T-helper 2 cell (primary cell): ENCODE measurements at places on chromosomes 16 and 17.
A peak's percentile ranks its signal among the peaks of the same experiment; 100 is the strongest.

DNA sequence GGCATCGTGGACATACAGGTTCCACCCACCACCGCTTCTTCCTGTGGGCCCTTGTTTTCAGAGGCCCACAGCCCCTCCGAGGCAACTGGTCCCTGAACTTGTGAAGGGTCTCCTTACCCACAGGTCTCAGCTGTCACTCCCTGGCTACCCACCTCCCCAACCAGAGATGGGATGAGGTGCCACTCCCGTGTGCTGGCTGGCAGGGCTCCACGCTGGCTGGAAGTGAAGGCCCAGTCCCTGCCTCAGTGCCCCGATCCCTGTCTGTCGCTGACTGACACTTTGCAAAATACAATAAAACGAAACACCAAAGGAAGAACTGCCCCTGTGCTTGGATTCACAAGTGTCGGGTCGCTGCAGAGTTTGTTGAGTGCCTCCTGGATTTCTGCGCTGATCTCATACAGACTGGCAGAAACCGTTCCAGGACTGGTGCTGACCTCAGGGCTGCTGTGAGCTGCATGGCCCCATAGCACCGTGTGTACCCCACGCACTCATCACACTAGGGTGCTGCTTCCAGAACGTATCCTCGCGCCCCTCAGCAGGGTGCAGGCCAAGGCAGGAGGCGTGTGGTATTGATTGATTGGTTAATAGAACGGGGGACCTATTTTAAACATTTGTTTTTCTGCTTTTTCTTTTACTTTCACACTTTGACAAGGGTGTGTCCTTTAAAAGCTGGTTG is 57.0 kb downstream of the PGS1 start:
- DNase-seq = no peak

- no peak for DNase-seq
Observed at GRCh38 chr16:17354141-17354601, 116.6 kb downstream of the XYLT1 start.

DNA sequence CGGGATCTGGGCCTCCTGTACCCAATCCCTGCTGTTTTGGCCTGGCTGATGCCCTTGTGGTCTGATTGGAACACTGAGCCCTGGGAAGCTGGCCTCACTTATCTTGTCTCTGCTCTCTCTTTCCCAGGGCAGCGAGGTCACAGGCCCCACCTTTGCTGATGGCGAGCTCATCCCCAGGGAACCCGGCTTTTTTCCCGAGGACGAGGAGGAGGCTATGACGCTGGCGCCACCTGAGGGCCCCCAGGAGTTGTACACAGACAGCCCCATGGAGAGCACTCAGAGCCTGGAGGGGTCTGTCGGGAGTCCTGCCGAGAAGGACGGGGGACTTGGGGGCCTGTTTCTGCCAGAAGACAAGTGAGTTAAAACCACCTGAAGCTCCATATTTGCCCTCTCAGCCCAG is 126.0 kb downstream of the RAB11FIP4 start:
- no peak for DNase-seq

GRCh38 chr17:34503528-34504195 is 75.7 kb upstream of the TMEM132E start:
- no peak for DNase-seq

DNA sequence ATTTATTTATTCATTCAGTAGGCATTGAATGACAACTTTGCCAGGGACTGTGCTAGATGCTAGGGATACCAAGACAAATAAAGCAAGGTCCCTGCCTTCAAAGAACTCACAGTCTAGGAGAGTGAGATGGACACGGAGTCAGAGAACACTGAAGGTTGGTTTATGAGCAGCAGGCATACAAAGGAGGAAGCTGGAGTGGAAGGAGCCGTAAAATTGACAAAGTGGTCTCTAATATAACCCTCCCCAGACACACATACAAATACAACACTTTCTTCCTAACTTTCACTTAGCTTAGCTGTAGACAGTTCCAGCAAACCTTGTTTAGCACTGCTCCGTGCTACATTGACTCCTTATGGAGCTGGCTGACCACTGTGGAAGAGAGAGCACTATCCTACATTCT is 229.7 kb downstream of the IRX3 start:
- no peak for DNase-seq

DNA sequence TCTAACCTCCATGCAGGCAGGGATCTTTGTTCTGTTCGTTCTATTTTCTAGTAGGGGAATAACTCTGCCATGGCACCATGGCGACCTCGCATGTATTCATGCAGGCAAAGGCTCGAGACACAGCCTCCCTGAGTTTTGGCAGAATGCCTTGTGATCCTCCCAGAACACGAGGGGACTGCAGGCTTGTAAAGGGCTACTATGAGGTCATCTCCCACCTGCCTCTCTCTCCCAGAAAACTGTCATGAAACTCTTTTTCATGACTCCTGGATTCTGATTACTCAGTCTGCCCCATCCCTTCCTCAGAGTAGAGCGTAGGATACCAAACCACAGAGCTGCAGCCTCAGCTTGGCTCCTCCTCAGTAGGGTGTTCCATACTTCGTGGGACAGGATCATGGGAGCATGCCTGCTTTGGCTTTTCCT is 64.3 kb downstream of the IGF2BP1 start:
- DNase-seq = no peak

- no peak for DNase-seq
Observed at GRCh38 chr17:9370467-9370866, 205.2 kb downstream of the STX8 start.

DNA sequence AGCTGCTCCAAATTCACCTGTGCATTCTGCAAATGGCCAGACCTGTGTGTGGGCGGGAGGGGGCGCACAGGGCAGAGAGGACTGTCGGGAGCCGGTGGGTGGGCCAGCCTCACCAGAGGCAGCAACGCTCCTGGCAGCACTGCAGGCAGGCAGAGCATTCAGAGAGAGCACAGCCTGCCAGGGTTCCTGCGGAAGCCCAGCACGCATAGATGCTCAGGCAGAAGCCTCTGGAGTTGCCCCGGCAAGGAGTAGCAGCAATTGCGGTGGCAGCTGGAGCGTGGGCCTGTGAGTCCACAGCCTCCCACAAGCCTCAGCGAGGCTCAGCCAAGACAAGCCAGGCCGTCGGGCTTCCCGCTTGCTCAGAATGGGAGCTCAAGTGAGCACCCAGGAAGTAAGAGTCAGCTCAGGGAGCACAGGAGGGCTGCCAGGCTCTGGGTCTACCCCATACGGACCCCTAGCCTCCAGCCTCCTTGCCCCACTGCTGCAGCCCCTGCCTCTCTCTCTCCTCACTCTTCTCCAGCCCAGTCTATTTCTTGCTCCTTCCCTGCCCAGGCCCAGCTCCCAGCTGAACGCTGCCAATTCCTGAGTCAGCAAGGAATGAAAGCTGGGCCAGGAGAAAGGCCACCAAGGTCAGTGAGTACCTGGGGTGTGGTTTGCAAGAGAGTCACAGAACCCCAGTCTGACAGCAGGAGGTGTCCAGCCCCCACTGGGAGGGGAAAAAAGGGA is 9.6 kb downstream of the EMC6 start:
- DNase-seq = no peak

DNA sequence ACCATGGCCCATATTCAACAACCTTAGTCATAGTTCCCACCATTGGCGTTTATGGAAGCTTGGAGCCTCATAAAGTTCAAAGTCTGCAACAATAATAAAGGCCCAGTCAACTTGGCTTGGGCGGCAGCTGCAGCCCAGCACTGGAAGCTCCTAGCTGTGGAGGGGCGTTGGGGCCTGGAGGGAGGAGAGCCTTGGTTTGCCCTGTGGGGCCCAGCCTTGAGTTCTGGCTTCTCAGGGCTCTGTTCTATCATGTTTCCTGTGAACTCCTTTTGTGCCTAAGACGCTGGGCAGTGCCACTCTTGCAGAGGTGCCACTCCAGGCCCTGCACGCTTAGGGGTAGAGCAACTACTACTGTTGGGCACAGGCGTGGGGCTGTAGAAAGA is 927 bp upstream of the ENGASE start:
- no peak for DNase-seq

GRCh38 chr17:3904501-3904900 is 11.6 kb upstream of the CAMKK1 start:
- DNase-seq = no peak

- no peak for DNase-seq
Observed at GRCh38 chr17:33725675-33726271, 432.7 kb upstream of the ASIC2 start.

- DNase-seq = no peak
Observed at GRCh38 chr17:34434052-34434451, 71.0 kb upstream of the CCL1 start.

GRCh38 chr16:16083421-16084156 is 134.2 kb downstream of the ABCC1 start:
- DNase-seq = no peak

- peak; percentile 75 for DNase-seq
Observed at GRCh38 chr16:50705436-50706110, 12.2 kb downstream of the NOD2 start.

- no peak for DNase-seq
Observed at GRCh38 chr17:70379945-70380344, 210.6 kb downstream of the KCNJ2 start.

DNA sequence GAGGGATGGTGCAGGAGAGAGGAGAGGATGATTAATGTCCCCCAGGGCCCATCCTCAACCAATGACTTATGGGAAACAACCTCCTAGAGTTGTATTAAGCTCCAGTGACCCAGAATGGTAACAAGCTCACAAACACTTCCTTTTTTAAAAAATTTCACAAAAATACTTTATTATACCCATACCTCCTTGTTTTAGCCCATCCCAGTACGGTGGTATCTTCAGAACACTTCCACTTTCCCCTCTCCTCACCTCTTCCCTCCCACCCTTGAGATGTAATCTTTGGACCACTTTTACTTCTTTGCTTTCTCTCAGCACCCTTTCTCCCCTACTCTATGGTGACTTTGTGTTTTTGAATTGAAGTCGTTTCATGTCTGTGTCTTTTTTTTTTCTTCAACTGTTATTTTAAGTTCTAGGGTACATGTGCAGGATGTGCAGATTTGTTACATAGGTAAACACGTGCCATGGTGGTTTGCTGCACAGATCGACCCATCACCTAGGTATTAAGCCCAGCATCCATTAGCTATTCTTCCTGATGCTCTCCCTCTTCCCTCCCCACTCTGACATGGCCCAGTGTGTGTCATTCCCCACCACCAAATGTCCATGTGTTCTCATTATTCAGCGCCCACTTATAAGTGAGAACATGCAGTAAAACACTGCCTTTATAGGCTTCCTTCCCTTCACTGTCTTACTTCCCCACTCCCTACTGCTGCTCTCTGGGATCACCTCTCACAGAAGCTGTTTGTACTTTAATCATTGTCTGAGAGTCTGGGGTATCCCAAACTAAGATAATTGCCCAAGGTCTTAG is 124.5 kb downstream of the PRKCB start:
- DNase-seq = no peak

- no peak for DNase-seq
Observed at GRCh38 chr17:45200701-45201100, 21.0 kb upstream of the FMNL1 start.

DNA sequence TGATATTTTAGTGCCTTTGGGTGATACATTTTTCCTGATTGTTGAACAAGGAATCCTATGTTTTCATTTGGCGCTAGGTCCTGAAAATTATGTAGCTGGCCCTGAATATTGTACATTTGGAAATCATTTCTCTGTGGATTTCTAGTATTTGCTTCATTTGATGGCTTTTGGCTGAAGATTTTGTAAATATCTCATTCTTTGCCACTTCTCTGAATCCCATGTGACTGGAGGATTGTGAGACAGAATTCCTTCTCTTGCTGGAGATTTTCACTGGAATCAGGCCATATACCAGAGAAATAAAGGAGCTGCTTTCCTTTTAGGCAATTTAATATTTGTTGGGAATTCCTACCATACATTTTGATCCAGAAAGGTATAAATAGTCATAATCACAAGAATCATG is 8.6 kb downstream of the KRT28 start:
- no peak for DNase-seq

DNA sequence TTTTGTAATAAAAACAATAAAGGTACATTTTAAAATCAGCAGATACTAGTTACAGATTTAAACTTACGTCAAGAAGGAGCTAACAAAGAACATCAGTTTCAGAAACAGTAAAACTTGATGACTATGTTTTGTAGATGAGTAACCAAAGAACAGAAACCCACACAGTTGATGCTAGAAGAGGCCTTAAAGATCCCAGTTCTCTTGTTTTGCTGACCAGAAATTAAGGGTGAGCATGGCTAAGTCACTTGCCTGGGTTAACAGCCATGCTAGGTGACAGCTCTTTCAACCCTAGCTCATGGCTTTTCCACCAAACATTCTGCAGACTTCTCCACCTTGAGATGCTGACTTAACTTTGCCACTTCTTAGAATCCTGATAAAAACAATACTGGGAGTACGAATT is 26.4 kb downstream of the STX8 start:
- DNase-seq = no peak

DNA sequence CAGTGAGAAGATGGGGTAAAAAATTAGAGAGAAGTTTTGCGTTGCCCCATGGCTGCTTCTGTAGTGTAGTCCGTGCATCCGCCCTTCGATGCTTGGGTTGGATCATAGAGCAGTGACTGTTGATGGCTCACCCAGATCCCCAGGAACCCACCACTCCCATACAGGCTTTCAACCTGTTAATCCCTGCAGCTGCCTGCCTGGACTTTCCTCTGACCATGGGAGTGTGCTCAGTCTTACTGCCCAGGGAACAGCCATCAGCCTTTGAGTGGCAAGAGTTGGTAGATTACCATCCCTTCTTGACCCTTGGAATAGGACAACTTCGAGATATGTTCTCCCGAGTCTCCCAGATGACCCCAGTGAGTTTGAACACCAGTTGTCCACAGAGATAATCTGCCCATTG is 299.5 kb upstream of the HSBP1 start:
- DNase-seq = no peak

DNA sequence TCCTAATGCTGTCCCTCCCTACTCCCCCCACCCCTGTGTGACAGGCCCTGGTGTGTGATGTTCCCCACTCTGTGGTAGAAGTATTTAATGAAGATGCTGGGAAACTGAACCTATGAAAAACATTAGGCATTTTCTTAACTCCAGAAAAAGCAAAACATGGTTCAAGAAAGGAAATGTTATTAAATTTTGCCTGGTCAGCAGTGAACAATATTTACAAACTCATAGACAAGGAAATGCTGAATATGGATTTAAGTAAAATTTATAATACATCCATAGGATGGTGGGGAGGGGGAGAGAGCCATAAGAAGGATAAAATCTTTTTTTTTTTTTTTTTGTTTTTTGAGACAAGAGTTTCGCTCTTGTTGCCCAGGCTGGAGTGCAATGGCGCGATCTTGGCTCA is 10.8 kb upstream of the CRYBA1 start:
- no peak for DNase-seq

DNA sequence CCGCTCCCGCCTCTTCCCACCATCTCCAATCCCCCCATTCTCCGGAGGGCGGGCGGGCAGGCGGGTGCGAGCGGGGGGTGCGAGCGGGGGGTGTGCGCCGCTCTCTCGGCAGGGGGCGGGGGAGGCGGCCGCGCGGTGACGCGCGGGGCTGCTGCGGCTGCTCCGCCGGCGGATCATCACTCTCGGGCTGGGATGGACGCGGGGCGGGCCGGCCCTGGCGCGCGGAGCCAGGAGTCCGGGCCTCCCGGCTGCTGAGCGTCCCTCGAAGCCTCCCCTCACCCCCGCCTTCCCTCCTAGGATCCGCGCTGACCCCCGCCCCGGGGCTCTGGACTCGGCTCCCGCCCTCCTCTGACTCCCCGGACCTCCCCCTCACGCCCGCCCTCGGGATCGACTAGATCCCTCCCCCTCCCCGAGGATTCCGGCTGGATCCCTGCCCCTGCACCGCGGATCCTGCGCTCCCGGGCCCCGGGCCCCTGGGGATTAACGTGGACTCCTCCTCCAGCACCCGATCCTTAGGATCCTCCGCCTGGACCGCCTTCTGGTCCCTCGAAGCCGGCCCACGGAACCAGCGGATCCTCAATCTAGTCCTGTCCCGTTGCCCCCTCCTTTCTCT is 946 bp upstream of the TMEM256 start:
- DNase-seq = peak; percentile 72

GRCh38 chr17:13474073-13474800 is 127.5 kb downstream of the HS3ST3A1 start:
- DNase-seq = no peak

- no peak for DNase-seq
Observed at GRCh38 chr16:17327664-17328335, 143.0 kb downstream of the XYLT1 start.
